ENCODE measurements at places on chromosomes 12 and 14. TPM values are rescaled to one million over a fixed set of nuclear protein-coding genes. Genes with fewer than 3 reads are reported as not detected.

DNA sequence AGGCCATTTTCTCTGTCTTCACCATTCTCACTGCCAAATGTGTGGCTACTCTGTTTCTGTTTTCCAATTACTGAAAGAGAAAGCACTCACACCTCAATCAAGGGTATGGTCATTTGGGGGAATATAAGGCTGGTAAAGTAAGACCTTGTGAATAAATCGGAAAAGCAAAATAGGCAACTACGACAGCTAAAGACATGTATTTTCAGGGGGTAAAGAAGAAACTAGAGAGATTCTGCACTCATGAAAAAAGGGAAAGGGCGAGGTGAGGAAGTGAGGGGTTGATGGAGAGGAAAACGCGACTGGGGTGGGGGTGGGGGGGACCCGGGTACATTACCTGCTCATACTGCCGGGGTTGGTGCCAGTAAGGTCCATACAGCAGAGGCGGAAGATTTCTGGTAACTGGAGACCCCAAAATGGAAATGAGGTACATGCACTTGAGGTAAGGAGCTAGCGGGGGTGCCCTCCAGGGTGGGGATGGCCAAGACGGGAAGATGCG, 19.3 kb downstream of the CHD8 start:
- H3K4me1 ChIP-seq, result peaks cover 47% of the 10 kb centered on the region
- H3K36me3 ChIP-seq, result peaks cover 32% of the 10 kb centered on the region
- H3K27ac ChIP-seq, result peak overlapping the region; percentile 75

DNA sequence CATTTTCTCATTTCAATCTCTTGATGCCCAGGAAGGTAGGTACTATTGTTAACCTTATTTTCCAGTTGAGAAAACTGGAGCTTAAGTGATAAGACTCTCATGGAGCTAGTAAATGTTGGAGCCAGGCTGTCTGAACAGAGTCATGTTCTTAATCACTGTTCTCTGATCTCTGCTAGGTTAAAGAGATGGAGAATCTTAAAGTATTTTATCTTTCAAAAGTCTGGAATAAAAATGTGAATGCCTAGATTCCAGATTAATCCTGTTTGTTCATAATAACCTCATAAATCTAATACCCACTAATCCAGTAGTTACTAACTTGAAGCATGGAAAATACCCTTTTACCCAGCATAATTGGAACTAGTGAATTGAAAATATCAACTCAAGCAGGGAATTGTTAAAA, 341.0 kb upstream of the RGS6 start:
- no peaks in the 10 kb centered on the region for H3K27me3 ChIP-seq
- no peak overlapping the region for H3K4me3 ChIP-seq
- no peak for DNase-seq

The PLA2G1B gene
- not detected for total RNA-seq

The PMCH gene
- total RNA-seq, result 0.68 TPM

DNA sequence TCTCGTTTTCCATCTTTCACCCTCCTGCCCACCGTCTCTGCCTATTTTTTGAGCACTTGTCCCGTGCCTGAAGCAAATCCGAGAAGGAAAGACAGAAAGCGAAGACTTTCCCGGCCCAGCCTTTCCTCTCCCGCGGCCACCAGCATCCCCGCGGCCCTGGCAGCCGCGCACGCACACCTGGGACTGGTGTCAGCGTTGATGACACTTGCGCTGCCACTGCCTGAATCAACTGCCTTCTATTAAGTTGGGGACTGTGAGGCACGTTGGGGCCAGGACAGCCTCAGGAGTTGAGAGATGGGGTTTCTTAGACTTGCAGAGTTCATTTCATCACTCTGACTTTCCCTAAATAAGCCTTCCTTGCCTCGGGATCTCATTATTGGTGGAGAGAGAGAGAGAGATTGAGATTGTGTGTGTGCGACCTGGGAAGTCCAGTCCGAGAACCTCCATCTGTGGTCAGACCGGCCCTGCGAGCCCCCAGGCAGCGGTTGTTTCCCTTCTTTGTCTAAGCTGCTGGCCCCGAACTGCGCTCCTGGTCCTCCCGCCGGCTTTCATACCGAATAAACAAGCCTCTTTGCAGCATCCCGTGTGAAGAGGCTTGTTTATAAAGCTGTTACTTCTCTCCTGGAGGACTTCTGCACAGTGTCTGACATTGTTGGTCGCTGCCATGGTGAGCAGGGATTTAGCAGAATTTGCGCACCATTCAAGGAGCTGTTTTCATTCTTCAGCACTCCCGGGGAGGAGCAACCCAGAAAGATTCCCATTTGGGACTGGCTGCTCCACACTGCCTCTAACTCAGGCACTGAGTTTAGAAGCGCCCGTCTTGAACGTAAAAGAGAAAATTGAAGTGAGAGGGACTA, 1.5 kb downstream of the PDZRN4 start:
- H3K27me3 ChIP-seq, result peaks cover 40% of the 10 kb centered on the region
- H3K27ac ChIP-seq, result no peak overlapping the region
- H3K4me1 ChIP-seq, result peaks cover 6% of the 10 kb centered on the region
- H3K36me3 ChIP-seq, result no peaks in the 10 kb centered on the region

- no peaks in the 10 kb centered on the region for H3K4me1 ChIP-seq
- H3K36me3 ChIP-seq, result no peaks in the 10 kb centered on the region
- H3K4me3 ChIP-seq, result no peak overlapping the region
Measured at GRCh38 chr14:94850309-94851211, 80.6 kb upstream of the GSC start.

GRCh38 chr12:132686825-132687210, 324 bp downstream of the POLE start:
- H3K4me3 ChIP-seq, result peak overlapping the region; percentile 80
- DNase-seq, result no peak
- H3K36me3 ChIP-seq, result peaks cover 23% of the 10 kb centered on the region
- H3K27ac ChIP-seq, result peak overlapping the region; percentile 25

DNA sequence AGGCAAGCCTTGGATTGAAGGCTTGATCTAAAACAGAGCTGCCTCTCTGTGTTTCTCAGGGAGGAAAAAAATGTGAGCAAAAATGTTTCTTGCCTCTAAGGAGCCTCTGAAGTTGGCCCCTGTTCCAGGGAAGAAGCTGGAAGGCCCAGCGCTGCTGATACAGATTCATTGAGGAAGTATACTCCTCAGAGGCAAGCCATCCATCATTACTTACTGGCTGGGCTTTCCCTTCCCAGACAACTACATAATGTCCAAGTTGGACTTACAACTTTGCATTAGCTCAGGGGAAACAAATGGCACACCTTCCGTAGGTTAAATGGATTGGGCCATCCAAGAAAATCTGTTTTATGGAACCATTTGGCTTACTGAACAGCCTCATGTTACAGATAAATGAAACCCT, 263.7 kb upstream of the SEL1L start:
- no peaks in the 10 kb centered on the region for H3K4me1 ChIP-seq
- no peaks in the 10 kb centered on the region for H3K36me3 ChIP-seq
- peaks cover 3% of the 10 kb centered on the region for H3K27me3 ChIP-seq
- no peak overlapping the region for H3K27ac ChIP-seq
- no peak for DNase-seq

The AVPR1A gene
- total RNA-seq, result not detected

DNA sequence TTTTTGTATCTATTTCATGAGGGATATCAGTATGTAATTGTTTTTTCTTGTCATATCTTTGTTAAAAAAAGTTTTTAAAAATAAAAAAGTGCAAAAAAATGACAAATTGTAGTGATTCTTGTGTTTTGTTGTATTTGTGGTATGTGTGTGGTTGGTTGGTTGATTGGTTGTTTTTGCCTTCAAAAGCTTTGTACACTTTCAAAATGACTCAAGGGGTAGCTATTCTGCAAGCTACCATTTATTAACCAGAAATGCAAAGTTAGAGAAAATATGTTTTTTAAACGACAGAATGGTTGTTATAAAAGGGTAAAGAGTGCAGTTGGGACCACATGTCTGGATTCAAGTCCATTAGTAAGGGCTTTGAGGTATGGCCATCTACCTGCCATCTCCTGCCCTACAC, 119.3 kb downstream of the SLC35F4 start:
- no peak overlapping the region for H3K4me3 ChIP-seq
- no peak for DNase-seq
- no peaks in the 10 kb centered on the region for H3K27me3 ChIP-seq
- H3K4me1 ChIP-seq, result no peaks in the 10 kb centered on the region
- no peaks in the 10 kb centered on the region for H3K36me3 ChIP-seq

Measured in activated naive CD8-positive, alpha-beta T cell treated with anti-CD3 and anti-CD28 coated beads for 36 hours (primary cell).